ENCODE measurements at places on chromosomes 16 and 17. TPM values are rescaled to one million over a fixed set of nuclear protein-coding genes. Genes with fewer than 3 reads are reported as not detected.

- no peaks in the 10 kb centered on the region for H3K27me3 ChIP-seq
- H3K27ac ChIP-seq, result no peak overlapping the region
- DNase-seq, result no peak
Observed at GRCh38 chr16:4015275-4016004, 100.8 kb downstream of the ADCY9 start.

GRCh38 chr17:4345581-4346252 is 20.8 kb downstream of the UBE2G1 start:
- no peaks in the 10 kb centered on the region for H3K27me3 ChIP-seq
- no peak for DNase-seq
- H3K36me3 ChIP-seq, result no peaks in the 10 kb centered on the region
- H3K4me3 ChIP-seq, result no peak overlapping the region
- H3K4me1 ChIP-seq, result peaks cover 13% of the 10 kb centered on the region

DNA sequence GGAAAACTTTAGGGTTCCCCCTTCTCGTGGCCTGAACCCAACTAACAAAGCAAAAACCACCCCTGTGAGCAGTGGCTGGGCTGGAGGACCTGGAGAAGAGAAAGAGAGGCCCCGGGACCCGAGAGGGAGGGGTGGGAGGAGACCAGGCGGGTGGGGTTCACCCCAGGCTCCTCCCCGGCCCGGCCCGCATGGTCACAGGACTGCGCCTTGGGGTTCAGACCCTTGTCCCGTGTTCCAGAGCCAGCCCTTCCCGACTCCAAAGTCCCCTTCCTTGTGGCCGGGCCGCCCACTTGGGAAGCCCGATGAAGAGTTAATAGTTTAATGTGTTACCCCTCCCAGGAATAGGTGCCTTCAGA is 852 bp downstream of the MARVELD3 start:
- H3K36me3 ChIP-seq, result no peaks in the 10 kb centered on the region
- no peak overlapping the region for H3K27ac ChIP-seq
- peaks cover 20% of the 10 kb centered on the region for H3K4me1 ChIP-seq
- H3K4me3 ChIP-seq, result peak overlapping the region; percentile 54
- peak; percentile 33 for DNase-seq
- peaks cover 27% of the 10 kb centered on the region for H3K27me3 ChIP-seq

DNA sequence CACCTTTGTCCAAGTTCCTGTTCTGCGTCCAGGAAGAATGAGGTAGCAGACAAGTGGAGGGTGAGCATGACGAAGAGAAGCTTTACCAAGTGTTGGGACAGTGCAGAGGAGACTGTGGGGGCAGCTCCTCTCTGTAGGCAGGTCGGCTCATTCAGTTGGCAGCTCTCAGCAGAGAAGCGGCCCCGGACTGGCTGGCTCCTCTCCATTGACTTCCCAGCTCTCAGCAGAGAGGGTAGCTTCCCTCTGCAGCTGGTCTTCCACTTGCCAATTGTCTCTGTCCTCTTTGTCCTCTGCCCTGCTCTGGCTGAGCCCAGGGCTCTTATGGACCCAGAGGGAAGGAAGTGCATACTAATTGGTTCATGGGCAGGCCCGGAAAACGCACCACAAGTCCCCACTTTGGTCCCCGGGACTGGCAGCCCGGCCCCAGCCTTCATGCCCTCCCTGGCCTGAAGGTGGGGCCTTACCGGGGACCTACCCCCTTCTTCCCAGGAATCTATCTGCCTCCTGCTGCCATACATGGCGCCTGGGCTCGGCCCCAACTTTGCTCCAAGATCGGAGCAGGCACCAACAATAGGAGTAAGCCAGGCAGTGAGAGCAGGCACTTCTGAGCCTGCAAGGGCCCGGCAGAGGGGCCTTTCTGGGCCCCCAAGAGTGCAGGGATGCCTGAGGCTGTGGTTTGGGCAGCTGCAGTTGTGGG is 10.1 kb downstream of the KCTD5 start:
- no peak overlapping the region for H3K4me3 ChIP-seq
- no peak for DNase-seq
- no peak overlapping the region for H3K27ac ChIP-seq
- H3K27me3 ChIP-seq, result no peaks in the 10 kb centered on the region
- peaks cover 2% of the 10 kb centered on the region for H3K36me3 ChIP-seq

DNA sequence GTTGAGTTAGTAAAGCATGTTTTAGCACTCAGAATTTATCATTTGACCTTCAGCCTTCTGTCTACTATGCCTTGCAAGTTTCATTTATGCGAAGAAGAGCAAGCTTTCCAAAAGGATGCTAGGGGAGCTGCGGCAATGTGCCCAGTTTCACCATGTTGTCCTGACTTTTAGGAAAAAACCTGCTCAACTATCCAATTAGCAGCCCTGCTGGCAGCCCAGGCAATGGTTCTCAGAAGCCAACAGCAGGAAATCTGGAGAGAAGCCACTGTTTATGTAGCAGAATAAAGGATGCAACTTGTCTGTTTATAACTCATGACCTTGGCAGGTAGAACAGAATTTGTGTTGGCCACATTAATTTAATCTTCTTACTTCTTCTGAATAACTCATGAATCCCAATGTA is 230.8 kb downstream of the ABCC12 start:
- DNase-seq, result no peak
- no peak overlapping the region for H3K27ac ChIP-seq
- no peak overlapping the region for H3K4me3 ChIP-seq
- H3K27me3 ChIP-seq, result no peaks in the 10 kb centered on the region

- no peaks in the 10 kb centered on the region for H3K4me1 ChIP-seq
- DNase-seq, result no peak
- peaks cover 81% of the 10 kb centered on the region for H3K36me3 ChIP-seq
- no peak overlapping the region for H3K27ac ChIP-seq
Observed at GRCh38 chr17:56994009-56994792, 16.3 kb downstream of the SCPEP1 start.

- peak overlapping the region; percentile 96 for H3K4me3 ChIP-seq
- peaks cover 16% of the 10 kb centered on the region for H3K4me1 ChIP-seq
- DNase-seq, result no peak
- no peaks in the 10 kb centered on the region for H3K27me3 ChIP-seq
- H3K27ac ChIP-seq, result peak overlapping the region; percentile 68
- H3K36me3 ChIP-seq, result peaks cover 11% of the 10 kb centered on the region
Observed at GRCh38 chr16:57446531-57447185, 527 bp downstream of the CIAPIN1 start.

GRCh38 chr17:79005063-79005861 is 4.3 kb downstream of the CANT1 start:
- DNase-seq, result no peak
- peaks cover 34% of the 10 kb centered on the region for H3K36me3 ChIP-seq
- no peak overlapping the region for H3K4me3 ChIP-seq
- H3K27me3 ChIP-seq, result no peaks in the 10 kb centered on the region
- no peak overlapping the region for H3K27ac ChIP-seq

DNA sequence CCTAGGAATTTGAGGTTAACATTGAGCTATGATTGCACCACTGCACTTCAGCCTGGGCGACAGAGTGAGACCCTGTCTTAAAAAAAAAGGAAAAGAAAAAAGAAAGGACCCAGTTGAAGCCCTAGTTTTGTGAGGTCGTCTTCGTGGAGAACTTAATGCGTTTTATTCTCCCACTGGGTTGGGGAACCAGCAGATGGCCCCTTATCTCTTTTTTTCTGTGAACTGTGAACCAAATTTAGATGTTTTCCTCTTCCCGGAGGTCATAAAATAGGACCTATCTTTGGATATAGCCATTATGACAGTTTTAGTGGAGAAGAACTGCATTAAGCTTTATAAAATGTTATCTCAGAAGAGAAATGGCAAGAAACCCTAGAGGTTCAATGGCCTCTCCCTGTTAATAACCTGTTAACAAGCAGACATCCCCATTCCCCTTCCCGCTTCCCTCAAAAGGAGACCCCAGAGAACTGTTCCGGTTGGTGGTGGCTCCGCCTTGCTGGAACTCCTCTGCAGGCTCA is 23.5 kb downstream of the KIAA0513 start:
- H3K4me1 ChIP-seq, result peaks cover 17% of the 10 kb centered on the region
- no peak overlapping the region for H3K4me3 ChIP-seq

GRCh38 chr16:90046971-90047713 is 27.9 kb upstream of the DBNDD1 start:
- H3K4me1 ChIP-seq, result peaks cover 15% of the 10 kb centered on the region
- H3K27me3 ChIP-seq, result peaks cover 23% of the 10 kb centered on the region
- H3K27ac ChIP-seq, result no peak overlapping the region

FOXK2 gene
- polyA plus RNA-seq, result 16.5 TPM

MT1M gene
- polyA plus RNA-seq, result not detected

SEPHS2 gene
- 8.1 TPM for polyA plus RNA-seq

TBC1D3I gene
- 0.19 TPM for polyA plus RNA-seq
